CD4-positive, alpha-beta T cell treated with Interferon alpha-2 for 1 hour (primary cell): ENCODE measurements at places on chromosomes 3 and 15.

DNA sequence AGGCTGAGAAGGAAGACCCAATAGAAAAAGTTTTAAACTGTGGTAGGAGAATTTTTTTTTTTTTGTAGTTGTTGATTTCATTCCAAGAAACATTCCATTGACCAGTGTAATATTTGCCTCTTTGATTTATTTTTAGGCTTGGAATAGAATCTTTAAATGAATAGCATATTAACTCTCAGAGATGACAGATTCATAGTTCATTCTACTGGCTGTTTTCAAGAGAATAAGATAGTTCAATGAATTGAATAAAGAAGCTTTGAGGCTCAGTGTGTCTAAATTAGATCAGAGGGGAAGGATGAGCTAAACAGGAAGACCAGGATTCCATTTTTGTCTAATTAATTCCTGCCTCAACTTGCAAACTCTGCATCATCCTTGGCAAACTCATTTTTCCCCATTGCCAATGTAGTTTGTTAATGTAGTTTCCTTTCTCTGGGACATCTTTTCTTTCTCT lies 98.4 kb downstream of the NAALADL2 start:
- no peak for DNase-seq

DNA sequence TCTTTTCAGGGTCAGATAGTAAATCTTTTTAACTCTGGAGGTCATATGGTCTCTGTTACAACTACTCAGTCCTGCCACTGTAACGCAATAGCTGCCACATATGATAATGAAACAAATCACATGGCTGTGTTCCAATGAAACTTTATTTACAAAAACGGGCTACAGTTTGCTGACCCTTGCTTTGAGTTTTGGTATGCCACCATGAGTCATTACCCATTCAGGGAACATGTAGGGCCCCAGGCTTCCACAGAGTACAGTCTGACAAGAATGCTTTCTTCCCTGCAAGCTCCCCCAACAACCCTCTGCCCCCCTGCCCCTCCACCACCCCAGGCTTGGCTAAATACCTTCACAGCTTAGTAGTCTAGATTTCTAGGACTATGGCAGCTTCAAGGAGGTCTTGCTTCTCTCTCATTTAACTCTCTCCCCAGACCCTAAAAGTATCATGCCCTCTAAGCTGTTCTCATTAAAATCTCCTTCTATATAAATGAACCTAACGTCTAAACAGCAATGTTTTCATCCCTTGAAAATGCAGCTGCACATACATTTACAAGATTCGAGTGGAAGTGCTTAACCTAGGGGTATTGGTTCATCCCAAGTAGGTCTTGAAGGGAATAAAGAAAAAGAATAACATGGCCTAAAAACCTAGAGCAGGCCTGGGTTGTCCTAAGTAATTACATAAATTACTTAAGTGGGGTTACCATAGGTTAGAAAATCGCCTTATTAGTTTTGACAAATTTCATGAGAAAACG lies 117.8 kb upstream of the PRICKLE2 start:
- DNase-seq, result no peak

DNA sequence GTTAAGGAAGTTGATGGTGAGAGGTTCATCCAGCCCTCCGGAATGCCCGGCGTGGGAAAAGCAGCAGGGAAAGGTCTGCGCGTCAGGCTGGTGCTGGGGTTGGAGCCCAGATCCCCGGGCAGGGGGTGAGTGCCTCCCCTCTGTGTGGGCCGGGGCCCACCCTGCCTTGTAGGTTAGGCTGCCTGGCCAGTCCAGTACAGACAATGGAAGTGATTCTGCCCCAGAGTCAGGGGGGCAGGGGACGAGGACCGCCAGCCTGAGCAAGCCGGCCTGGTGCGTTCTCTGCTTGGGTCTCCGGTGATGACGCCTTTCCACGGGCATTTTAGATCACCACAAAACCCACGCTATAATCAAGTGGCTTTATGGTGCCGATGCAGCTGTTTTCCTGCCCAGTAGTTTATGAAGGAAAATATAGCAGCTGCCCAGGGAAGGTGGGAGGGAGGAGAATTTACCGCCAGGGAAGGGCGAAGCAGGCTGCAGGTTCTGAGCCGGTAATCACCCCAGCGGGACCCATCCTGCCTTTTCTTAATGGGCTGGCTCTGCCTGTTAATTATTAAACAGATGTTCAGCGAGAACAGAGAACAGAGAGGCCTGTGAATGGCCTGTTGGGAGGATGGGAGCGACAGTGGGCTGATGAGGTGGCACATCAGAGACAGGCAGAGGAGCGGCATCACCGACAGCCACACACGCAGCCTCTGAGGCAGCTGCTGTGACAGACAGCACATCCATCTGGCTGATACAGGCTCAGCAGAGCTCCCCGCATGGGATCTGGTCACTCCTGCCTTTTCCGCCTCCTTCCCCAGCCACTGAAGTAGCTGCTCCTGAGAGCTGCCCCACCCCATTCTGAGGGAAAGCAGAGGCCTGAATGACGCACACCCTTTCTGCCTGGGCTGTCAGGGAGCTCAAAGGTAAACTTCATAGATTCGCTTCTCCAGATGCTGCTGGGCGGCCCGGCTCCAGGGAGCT lies 35.2 kb downstream of the BDH1 start:
- DNase-seq, result no peak

GRCh38 chr15:60527456-60527855 lies 48.5 kb upstream of the ICE2 start:
- DNase-seq, result no peak

- DNase-seq, result peak; percentile 84
Measured at GRCh38 chr3:13009132-13009945, 63.9 kb downstream of the IQSEC1 start.

DNA sequence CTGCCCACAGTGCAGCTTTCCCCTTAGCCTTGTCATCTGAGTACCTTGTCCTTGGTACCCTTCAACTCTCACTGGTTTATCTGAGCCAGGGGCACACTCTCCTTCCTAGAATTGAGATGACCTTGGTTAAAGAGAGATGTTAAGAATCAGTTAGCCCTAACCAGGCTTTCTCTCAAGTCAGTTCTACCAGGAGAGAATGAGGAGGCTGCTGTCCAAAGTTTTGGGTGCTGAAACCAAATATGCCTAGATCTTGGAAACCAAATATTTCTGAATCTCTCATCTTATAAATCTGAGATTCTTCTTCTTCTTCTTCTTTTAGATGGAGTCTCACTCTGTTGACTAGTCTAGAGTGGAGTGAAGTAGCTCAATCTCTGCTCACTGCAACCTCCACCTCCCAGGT lies 12.0 kb upstream of the CTXND1 start:
- DNase-seq, result no peak

DNA sequence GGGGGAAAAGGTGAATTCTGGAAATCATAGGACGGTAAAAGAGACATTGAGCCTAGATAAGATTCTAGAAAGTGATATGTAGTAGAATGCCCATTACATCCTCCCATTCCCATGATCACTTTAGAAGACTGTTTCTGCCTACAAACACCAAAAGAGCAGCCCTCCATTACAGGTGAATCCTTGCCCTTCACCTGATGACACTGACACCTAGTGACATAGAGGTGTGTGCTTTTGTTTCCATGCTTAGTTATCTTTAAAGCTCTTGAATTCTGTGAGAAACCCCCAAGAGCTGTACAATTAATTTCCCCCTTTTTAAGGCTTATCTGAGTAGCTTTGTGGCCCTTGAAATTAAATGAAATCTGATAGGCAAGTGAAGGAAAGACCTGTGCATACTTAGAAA lies 8.3 kb upstream of the BBX start:
- DNase-seq, result no peak

DNA sequence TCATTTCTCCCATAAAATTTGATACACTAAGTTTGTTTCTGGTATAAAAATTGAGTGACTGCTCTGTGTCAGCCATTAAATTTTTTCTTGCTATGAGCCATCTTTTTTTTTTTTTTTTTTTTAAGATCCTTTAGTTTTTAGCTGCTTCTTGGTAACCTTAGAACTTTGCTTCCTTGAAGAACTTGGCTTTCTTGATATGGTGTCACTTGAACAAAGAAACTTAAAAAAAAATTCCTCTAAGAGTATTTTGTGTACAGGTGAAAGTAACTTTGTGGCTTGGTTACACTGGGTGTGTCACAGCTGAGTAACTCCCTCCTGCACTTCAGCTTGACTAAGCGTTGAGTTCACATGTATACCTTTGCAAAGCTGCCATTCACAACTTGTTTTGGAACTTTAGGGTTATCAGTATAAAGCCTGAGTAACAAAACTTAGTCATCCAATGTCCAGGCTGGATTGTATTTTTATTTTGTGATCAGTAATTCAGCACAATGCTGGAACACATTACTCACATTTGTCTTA lies 6.5 kb downstream of the CHD2 start:
- DNase-seq, result peak; percentile 81

DNA sequence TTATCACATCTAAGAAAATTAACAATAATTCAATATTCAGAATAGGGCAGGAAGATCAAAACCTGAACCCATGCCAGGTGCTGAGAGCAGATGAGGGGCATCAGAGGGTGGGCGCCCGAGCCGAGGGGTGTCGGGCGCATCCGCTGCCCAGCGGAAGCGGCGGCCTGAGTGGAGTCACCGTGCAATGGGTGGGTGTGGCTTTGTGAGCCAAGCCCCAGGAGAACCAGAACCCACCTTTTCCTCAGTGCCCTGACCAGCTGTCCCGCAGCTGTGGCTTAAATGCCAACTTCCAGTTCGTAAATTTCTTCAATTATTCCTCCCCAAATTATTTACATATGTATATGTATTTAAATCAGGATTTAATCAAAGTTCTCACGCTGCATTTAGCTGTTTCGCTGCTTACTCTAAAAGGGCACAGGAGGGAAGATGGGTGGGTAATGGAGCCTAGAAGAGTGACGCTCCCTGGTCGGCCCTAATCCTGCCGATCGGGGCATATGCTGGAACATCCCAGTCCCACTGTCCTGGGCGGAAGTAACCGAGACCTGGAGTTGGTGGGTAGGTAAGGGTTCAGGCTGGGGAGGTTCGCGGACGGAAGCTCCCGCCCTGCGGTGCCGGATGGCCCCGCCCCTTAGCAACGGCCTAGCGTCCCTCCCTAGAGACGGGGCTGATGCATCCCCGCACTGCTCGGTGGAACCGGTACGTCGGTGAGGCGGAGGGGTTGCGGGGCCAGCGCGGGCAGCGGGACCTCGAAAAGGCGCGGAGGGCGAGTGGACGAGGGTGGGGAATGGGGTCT lies 1.3 kb downstream of the DNAH1 start:
- peak; percentile 75 for DNase-seq

- DNase-seq, result no peak
Measured at GRCh38 chr15:57150066-57150865, 226.0 kb upstream of the CGNL1 start.

DNA sequence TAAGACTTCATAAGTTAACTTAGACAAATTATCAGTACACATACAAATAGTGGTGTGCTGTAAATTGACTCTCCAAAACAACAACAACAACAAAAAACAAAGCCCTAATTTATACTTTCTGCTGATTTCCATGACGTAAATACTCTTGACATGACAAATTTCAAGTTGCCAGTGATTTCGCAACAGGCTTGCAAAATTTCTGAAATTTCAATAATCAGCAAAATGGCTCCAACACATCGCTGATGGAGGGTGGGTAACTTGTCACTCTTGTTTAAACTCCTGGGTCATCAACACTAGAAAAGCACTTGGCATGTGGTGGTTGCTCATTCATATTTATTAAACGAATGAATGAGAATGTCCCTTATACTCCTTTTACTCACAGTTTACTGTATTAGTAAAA lies 205.2 kb upstream of the SATB1 start:
- DNase-seq, result no peak

DNA sequence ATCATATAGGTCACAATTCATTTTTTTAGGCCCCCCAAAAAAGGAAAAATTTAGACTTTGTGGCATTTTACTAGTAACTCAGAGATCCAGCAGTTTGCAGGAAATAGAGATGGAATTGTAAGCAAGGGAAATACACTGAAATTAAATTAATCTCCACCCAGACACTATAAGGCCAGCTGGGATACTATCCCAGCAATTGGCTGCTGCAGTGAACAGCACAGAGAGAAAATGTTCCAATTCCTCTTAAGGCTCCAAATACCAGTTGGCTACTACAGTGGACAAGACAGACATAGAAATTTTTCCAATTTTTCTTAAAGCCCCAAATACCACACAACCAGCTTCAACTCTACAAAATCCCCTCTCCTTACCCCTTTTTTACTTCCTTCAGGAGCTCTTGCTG lies 78.9 kb downstream of the ULK4 start:
- no peak for DNase-seq

- DNase-seq, result no peak
Measured at GRCh38 chr3:137300703-137301102, 342.9 kb downstream of the IL20RB start.

- DNase-seq, result no peak
Measured at GRCh38 chr3:50297384-50297775, 1.8 kb downstream of the HYAL3 start.

GRCh38 chr15:76011627-76012551 lies at the start of gene NRG4:
Gene NRG4 (minus strand): TSS chr15:76012424. CDS start chr15:76011230, 1,194 bp downstream.
- no peak for DNase-seq

DNA sequence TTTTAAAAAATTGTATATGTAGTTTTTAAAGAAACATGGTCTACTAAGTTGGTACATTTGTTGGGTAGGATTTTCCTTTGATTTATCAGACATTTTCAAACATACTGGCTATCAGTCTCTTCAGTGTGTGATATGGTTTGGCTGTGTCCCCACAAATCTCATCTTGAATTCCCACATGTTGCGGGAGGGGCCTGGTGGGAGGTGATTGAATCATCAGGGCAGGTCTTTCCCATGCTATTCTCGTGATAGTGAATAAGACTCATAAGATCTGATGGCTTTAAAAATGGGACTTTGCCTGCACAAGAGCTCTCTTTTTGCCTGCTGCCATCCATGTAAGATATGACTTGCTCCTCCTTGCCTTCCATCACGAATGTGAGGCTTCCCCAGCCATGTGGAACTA lies 121.9 kb downstream of the ABI3BP start:
- no peak for DNase-seq

- no peak for DNase-seq
Measured at GRCh38 chr3:182078316-182078715, 366.6 kb downstream of the SOX2 start.

- no peak for DNase-seq
Measured at GRCh38 chr3:147267434-147267833, 138.9 kb downstream of the ZIC4 start.

DNA sequence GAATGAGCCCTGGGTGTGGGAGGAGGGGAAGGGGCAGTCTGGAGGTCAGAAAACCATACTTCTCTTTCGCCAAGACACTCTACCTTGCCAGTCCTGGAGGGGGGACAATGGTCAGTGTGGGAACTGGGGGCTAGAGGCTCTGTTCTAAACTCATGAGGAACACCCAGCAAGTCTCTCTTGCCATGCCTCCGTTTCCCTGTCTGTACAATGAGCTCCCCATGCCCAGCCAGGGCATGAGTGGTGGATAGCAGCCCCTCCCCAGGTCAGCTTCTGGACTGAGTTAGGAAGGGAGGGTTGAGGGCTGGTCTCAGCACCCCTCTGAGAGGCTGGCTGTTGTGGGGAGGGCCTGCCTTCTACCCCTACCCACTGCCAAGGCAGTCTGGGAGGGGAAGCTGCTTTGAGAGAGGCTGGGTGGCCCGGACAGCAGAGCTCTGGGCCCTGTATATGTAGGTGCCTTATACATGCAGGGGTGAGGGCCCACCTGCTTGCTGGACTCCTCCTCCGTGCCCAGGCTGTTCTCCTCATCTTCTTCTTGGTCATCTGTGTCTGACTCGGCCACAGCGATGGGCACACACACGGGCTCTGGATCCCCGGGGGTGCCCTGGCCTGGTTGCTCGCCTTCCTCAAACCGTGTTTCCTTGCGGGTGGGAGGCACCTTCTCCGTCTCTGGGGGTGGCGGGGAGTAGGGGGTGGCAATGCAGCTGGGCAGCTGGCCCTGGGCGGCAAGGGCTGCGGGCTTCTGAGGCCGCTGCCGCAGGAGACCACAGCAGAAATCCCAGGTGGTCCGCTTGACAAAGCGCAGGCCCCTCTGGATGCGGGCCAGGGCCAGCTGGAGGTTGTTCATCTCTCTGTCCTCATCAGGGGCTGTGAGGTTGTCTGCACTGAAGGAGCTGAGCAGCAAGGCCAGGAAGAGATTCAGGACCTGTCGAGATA lies 68.8 kb downstream of the SCN5A start:
- no peak for DNase-seq
